Stimulated activated CD8-positive, alpha-beta memory T cell treated with anti-CD3 and anti-CD28 coated beads, Interleukin-7, amount 100 ng/mL, for 1 hour (primary cell): ENCODE measurements at places on chromosomes 4 and X.

- no peak for DNase-seq
Measured at GRCh38 chr4:139735381-139736273, 70.0 kb downstream of the MGST2 start.

- no peak for DNase-seq
Measured at GRCh38 chr4:138639018-138639741, 376.4 kb upstream of the NOCT start.

DNA sequence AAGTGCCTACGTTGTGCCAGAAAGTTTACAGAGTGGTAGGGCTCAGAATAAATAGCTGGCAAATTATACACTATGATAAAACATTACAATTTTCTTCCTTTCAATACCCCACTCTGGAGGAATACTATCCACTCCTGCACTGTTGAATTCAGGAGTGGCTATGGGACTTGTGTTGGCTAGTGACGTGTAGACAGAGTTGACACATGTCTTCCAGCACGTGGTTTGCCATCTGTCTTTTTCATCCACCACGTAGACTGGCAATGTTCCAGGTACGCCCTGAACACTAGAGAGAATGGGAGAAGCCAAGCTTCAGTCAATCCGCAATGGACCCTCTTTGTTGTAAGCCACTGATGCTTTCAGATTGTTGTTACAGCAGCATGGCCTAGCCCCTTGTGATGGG lies 168.8 kb upstream of the RBPJ start:
- no peak for DNase-seq

GRCh38 chr4:89797117-89797516 lies 39.8 kb downstream of the SNCA start:
- no peak for DNase-seq

- no peak for DNase-seq
Measured at GRCh38 chr4:40990236-40990898, 224.0 kb downstream of the APBB2 start.

- DNase-seq, result no peak
Measured at GRCh38 chr4:81839347-81840042, 367.8 kb upstream of the RASGEF1B start.

GRCh38 chr4:34200535-34200934 lies 2043.8 kb downstream of the ARAP2 start:
- no peak for DNase-seq

GRCh38 chrX:38860106-38861013 lies 59.1 kb downstream of the MID1IP1 start:
- no peak for DNase-seq

- DNase-seq, result no peak
Measured at GRCh38 chr4:71151054-71151453, 157.6 kb downstream of the DCK start.

DNA sequence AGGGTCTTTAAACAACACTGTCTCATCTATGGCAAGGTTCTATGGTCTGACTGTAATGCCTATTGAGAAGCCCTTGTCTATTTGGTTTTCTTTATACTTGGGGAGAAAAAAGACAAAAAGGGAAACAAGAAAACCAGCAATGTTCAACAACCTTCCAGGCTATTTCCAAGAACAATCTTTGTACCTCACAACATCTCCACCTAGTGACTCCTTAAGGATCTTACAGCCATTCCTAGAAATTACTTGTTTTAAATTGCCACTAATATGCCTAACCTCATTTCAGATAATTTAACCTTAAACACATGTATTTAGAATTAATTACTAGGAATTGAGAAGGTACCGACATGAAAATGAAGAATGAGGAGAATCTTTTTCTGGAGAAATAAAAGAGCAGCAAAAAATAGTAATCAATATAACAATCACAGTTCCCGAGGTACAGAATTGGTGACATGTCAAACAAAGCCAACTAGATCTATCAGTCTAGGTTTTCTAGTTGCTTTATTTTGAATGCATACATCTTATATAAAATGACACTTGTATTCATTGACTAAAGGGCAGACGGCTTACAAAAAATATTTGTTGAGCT lies 1.6 kb upstream of the RBM46 start:
- no peak for DNase-seq

DNA sequence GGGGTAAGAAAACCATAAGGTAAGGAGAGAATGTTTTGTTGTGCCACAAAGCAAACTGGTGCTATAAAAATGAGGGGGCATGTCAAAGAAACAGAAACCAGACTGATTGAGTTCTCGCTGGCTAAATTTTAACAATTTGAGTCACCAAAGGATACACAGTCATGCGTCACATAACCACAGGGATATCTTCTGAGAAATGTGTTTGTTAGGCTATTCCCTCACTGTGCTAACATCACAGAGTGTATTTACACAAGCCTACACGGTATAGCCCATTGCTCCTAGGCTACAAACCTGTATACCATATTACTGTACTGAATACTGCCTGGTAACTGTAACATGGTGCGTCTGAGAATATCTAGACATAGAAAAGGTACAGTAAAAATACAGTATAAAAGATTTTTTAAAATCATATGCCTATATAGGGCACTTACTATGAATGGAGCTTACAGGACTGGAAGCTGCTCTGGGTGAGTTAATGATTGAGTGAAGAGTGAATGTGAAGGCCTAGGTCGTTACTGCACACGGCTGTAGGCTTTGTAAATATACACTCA lies 50.1 kb downstream of the FBXW7 start:
- no peak for DNase-seq

GRCh38 chr4:47882228-47882627 lies 32.2 kb downstream of the NFXL1 start:
- no peak for DNase-seq

GRCh38 chr4:158929939-158930638 lies 161.3 kb downstream of the FNIP2 start:
- no peak for DNase-seq

DNA sequence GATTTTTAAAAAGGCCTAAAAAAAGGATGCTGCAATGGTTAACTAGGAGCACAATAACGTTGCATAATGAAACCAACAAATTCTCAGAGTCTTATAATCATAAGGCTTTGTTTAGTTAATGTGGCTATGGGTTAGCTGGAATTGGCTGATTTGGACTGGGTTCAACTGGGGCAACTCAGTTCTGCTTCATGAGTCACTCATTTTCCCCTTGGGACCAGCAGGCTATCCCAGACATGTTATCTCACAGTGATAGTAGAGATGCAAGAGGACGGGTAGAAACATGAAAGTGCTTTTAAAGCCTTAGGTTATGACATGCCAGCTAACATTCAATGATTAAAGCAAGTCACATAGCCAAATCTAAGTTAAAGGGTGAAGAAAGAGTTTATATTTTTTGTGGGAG lies 189.2 kb upstream of the GK2 start:
- no peak for DNase-seq

- no peak for DNase-seq
Measured at GRCh38 chr4:20194123-20195013, 57.3 kb upstream of the SLIT2 start.

GRCh38 chr4:62028745-62029144 lies 828.6 kb downstream of the ADGRL3 start:
- no peak for DNase-seq

DNA sequence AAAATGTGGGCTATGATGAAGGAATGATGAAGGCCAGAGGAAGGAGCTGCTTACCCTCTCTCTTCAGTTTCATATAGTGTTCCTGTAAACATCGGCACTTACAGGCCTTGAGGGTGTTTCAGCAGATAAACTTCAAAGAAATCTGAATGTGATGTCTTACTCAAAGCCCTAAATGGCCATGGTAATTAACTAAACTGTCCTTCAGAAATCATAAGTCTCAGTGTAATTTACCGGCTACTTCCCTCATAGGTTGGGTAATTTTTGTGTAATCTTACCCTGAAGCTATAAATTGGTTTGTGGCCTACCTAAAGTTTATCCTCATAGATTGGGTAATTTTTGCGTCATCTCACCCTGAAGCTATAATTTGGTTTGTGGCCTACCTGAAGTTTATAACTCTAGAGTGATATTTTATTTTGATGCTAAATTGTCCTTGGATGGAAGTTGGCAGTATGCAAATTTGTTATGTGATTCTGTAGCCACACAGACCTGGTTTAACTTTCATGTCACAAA lies 2700.3 kb downstream of the ARAP2 start:
- DNase-seq, result no peak

- DNase-seq, result no peak
Measured at GRCh38 chr4:14254926-14255325, 627.4 kb upstream of the BOD1L1 start.

GRCh38 chr4:19580095-19580494 lies 671.6 kb upstream of the SLIT2 start:
- no peak for DNase-seq

DNA sequence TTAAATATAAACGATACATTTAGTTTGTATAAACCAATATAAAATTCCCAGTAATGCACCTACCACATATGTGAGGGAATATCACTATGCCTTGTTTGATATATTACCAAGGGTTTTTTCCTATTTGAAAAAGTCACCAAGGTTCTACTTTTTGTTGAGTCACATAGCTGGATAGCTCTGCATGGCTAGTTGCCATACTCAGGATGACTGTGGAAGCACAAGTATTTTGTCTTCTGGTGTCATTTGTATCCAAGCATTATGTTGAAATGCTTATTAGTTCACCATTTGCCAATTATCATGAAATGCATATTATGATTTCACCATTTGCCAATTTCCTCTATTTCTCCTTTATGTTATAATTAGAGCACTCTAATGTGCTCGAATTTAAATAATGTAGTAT lies 162.7 kb upstream of the TTC29 start:
- no peak for DNase-seq

- DNase-seq, result no peak
Measured at GRCh38 chr4:4675641-4676040, 133.8 kb upstream of the STX18 start.

GRCh38 chr4:26701786-26702227 lies 117.9 kb downstream of the TBC1D19 start:
- DNase-seq, result no peak

- DNase-seq, result no peak
Measured at GRCh38 chr4:175875993-175876771, 64.1 kb upstream of the GPM6A start.

- no peak for DNase-seq
Measured at GRCh38 chr4:151783867-151784266, 23.1 kb upstream of the GATB start.

DNA sequence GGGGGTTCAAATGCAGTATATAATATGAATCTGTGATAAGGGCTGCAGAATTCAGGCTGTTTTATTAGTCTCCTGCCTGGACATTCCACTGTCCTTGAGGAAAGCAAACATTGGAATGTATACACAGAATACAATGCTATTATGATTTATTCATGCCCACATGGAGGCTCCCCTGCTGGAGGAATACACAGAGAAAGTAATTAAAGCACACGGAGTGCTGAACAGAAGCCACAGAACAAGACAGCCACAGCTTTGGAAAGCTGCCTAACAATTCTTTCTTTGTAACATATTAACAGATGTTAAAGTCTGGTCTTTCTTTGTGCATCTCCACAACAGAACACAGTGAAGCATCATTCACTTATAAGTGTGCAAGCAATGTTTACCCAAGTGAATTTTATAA lies 155.8 kb downstream of the ARAP2 start:
- DNase-seq, result no peak

- no peak for DNase-seq
Measured at GRCh38 chr4:21571100-21571499, 377.5 kb downstream of the KCNIP4 start.

DNA sequence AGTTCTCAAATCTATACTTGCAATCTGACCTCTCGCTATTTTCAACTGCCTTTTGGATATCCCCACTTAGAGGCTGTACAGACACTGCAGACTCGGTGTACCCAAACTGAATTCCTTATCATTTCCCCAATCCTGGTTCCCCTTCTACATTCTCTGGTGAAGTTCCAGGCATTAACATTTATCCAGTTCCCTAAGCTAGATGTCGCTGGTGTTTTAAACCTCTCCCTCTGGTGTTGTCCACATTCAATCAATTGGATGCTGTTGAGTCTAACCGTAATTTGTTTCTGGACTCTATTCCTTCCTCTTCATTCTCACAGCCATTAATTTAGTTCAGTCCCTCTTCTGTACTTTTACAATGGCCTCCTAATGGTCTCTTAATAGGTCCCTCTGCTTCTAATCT lies 7.2 kb upstream of the STK26 start:
- DNase-seq, result no peak

GRCh38 chrX:86579777-86580176 lies 431.5 kb downstream of the DACH2 start:
- no peak for DNase-seq

DNA sequence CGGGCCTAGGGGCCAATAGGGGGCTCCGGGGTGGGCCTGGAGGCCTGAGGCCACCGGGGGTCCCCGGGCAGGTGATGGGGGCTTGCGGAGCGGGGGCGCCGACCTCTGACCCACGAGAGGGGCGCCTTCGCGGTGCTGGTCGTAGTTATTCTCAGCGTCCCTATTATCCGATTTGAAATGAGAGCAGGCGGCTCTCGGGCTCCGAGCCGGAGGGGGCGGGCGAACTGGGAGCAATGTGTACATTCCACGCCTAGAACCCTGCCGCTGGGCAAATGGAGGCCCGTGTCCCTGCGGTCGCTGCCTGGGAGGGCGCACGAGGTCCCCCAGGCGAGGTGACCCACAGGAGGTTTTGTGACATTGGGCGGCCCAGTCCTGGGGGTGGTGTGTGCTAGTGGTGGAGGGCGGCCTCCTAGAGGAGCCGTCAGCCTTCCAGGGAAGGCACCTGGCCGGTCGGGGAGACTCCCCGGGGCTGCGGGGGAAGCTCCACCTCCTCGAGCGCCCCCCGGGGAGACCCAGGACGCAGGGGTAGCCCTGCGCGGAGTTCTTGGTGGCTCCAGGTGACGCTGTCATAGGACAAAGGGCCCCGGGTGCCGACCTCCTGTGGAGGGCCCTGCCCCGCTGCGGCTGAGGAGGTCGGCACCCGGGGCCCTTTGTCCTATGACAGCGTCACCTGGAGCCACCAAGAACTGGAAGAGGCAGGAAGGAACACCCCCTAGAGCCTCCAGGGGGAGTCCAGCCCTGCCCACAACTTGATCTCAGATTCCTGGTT lies 102.6 kb upstream of the PRKX start:
- DNase-seq, result no peak
